Iris pigment epithelial cell (primary cell): ENCODE measurements at places on chromosomes 3 and 15.

DNA sequence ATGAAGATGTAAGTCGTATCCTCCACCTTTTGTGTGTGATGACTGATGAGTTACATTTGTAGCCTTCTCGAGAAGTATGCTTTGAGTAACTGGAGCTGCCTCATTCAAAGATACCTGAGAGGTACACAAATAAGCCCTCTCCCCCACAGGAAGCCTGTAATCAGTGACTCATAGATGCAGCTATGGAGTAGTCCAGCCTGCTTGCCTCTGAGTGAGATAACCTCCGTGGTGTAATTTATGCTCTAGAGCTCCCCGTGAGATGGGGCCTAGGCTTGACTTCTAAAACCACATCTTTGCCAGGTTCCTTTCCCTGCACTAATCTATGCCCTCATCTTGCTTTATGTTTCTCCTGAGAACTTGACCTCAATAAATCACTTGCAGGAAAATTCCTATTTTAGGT, 291.7 kb downstream of the SUCLG2 start:
- peak; percentile 63 for DNase-seq

DNA sequence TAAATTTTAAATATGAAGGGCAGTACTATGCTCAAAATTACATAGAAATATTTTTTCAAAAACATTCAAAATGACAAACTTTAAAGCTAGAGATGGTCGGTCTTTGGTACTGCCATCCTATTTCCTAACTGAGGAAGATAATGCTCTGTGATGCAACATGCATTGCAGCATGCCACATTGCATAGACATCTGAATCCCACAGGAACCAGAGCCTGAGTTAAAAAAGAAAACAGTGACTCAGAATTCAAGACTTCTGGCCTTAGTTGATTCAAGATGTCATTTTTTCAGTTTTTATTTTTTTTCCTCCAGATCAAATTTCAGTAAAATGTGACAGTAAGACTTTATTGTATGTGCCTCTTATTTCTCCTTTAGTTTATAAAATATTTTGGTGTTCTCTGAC, 33.1 kb downstream of the TP63 start:
- peak; percentile 95 for DNase-seq

DNA sequence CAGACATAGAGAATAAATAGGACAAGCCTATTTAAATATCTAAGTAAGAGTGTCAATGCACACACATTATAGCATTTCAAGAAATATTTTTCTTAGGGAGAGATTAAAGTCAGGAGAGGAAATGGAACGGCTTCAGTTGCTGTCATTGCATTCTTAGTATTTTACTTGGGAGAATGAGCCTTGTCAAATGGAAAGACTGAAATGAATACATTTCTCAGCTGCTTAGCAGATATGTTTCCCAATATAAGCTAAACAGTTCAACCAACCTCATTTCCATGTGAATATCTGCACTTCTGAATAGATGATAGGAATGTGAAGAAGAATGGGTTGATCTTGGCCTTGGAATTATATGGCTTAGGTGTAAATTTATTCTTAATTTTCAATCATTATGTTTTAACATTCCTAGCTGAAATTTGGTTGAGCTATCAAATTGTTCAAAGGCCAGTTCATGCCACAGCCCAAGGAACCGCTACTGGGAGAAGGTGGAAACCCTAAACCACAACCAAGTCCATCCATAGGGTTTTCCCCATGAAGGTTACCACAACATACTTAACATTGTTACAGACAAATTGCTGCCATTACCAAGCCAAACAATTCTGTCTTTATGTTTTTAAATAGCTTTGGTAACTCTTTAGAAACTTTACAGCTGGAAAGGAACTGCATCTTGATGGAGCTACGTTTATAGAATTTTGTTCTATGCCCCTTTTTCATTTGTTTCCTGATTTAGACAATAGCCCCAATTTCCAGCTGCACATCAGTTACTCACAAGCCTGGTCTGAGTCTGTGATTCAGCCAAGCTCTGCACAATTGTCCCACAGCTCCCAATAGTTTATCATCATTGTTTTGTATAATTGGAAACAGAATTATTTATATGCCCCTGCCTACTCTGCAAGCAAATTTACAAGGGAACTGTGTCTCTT, 459.6 kb downstream of the MECOM start:
- no peak for DNase-seq

DNA sequence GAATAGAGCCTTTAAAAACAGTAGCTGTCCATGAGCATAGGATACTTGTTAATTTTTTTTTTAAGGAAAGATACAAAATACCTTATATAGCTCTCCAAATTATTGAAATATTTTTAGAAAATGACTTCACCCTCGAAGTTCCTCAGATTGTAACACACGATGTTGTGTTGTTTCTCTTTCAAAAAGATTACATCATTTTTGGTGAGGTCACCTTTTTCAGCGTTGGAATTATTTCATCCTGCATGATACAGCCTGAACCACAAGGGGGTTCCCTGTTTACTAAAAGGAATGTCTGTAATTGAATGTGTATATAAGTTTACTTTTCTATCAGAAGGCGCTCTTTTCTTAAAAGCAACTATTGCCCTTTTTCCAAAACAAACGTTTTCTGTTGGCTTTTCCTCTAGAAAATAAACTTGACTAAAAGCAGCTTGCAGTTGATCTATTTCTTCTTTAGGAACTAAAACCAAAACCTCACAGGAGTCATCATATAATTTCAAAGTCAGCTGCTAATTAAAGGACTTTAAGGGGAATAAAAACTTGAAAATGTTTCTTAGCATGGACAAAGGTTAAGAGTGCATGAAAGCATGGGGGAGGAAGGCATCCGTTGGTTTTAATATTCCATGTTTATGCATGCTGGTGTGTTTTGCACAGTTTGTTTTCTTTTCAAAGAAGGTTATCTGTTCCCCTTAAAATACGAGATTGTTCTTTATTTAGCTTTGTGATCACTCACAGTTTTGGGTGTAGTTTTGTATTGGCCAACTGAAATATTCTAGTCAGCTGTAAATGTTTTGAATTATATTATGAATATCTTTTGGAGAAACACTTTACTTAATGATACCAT, 29.4 kb downstream of the LYSMD4 start:
- DNase-seq: peak; percentile 94
